Caki2 (cell line): ENCODE measurements at places on chromosomes 5 and 9.

DNA sequence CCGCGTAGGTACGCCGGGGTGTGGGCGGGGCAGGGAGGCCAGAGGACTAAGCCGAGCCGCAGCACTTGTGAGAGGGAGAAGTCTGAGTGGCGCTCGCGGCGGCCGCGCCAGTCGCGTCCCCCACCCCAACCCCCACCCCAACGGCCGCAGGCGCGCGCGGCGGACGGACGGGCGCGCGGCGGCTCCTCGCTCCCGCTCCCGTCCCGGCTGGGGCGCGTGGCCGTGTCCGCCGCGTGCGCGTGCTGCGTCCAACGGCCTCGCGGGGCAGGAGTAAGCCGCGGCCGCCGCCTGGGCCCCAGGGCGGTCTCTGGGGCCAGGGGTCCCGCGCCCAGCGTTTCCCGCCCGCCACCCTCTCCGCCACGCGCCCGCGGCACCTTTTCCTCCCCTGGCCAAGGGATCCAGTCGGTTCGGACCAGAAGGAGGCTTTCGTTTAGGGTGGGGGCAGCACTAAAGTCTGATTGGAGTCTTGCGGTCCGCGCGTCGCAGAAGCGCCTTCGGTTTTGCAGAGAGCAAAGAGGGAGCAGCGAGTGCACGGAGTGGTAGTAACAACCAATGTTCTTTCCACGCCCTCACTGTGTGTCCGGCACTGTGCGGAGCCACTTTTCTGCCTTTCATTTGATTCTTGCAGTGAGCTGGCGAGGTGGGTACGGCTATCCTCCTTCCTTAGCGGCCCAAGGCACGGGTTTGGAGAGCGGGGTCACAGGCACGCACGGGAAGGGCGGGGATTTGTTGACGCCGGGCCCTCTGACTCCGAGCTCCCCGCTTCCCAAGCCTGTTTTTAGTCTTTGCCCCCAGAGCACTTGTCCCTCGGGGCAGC is 483 bp downstream of the G3BP1 start:
- DNase-seq, result peak; percentile 39

DNA sequence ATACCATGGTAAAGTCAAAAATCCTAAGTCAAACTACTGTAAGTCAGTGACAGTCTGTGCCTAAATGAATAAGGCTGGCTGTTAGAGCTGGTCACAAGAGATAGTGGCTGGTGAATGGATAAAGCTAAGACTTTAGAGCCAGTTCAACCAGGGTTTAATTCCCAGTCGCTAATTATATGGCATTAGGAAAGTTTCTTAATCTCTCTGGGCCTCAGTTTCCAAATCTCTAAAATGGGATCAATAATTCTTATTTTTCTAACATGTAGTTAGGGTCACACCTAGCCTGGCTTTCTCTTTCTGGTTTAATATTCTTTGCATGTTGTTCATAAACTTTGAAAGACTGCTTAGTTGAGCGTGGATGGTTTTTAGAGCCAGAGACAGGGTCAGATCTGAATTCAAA is 64.8 kb downstream of the SMIM15 start:
- no peak for DNase-seq

DNA sequence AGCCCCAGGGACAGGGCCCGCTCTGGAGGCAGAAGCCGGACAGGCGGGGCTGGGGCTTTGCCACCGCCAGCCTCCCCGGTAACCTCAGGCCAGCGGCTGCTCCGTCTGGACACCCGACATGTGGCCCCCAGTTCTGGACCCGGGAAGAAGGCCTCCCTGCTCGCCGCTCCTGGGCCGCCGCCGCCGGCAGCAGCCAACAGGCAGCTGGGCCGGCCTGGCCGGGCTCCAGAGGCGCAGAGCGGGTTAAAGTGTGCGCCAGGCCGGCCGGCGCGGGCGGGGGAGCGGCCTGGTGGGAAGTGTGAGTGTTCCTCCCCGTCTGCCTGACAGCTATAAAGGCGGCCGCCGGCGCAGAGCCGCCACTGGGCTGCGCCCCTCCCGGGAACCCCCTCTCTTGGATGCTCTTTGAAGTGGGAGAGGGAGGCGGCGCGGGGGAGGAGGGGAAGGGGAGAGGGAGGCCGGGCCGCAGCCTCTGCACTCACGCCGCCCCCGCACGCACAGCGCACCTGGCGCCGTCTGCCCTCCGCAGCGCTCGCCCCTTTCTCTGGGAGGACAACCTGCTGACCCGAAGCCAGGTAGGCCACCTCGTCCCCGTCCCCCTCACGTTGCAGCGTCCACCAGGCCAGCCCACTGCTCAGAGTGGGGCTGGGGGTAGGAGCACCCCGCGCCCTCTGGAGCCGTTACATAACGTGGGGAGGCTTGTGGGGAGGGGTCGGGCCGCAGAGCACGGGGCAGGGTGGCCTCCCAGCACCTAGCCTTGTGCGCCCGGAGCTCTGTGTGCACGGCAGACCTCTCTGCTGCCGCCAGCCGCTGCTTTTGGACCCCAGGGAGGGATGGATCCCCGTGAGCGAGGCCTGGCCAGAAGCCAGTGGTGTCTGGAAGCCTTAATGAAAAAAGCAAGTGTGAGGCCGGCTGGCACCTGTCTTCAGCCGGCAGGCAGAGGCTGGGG is at the start of gene ADAMTSL2:
TSS of gene ADAMTSL2 (plus strand) at position 359 of the 946 bp plus-strand sequence. CDS start 2,009 bp downstream, outside the sequence.
- DNase-seq, result no peak

DNA sequence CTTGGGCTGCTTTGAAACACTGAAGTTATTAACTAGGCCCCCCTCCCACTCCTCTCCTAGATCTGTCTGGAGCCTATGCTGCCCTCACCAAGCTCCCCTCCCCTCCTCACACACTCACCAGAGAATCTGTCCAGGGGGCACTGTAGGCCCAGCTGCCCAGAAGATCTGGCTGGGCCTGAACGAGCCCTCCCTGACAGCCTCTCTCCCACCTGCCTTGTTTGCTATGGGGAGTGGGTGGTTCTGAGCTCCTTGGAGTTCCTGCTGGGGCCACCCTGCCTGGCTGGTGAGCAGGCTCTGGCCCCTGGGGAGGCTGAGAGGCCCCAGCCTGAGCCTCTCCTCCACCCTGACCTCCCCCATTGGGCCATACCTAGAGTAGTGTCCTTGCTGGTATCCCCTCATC is 75.1 kb downstream of the PSD2 start:
- no peak for DNase-seq

- DNase-seq, result no peak
Measured at GRCh38 chr5:10493884-10494283, 52.2 kb downstream of the ROPN1L start.

- DNase-seq, result no peak
Measured at GRCh38 chr9:134960701-134961181, 43.0 kb upstream of the FCN1 start.

- DNase-seq, result peak; percentile 35
Measured at GRCh38 chr5:179833056-179833708, 12.5 kb downstream of the SQSTM1 start.

GRCh38 chr9:77374266-77374665 is 196.9 kb downstream of the VPS13A start:
- DNase-seq, result no peak

DNA sequence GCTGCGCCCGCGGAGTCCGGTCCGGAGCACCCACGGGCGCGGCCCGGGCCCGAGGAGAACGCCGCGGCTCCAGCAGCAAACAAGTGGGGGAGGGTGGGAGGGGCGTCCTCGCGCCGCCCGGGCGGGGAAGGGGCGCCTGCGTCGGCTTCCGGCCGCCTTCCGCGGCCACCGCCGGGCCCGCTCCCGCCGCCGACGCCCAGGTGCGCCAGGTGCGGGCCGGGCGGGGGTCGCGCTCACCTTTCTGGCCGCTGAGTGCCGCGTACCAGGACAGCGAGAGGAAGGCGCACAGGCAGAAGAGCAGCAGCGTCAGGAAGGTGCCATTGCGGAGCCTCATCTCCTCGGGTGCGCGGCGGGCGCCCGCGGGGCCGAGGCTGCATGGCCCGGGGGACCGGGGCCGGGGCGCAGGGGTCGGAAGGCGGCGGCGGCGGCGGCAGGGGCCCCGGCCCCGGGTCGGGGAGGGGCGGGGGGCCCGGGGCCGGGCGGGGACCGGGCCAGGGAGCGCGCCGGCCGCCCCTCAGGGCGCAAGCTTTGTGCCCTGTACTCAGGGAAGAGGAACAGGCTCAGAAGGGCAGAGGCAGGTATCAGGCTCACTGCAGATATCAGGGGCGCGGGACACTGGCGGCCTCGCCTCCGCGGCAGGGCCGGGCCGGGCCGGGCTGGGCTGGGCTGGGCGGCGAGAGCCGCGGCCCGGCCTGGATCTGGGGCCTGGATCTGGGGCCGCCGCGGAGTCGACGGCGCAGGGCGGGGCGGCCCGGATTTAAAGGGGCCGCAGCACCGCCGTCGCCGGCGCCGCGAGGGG is at the start of gene MGAT4B:
TSS of gene MGAT4B (minus strand) at position 617 of the 799 bp plus-strand sequence. CDS start at position 334, 283 bp downstream.
- DNase-seq, result peak; percentile 72

- no peak for DNase-seq
Measured at GRCh38 chr5:76556511-76557221, 66.5 kb downstream of the F2RL2 start.

DNA sequence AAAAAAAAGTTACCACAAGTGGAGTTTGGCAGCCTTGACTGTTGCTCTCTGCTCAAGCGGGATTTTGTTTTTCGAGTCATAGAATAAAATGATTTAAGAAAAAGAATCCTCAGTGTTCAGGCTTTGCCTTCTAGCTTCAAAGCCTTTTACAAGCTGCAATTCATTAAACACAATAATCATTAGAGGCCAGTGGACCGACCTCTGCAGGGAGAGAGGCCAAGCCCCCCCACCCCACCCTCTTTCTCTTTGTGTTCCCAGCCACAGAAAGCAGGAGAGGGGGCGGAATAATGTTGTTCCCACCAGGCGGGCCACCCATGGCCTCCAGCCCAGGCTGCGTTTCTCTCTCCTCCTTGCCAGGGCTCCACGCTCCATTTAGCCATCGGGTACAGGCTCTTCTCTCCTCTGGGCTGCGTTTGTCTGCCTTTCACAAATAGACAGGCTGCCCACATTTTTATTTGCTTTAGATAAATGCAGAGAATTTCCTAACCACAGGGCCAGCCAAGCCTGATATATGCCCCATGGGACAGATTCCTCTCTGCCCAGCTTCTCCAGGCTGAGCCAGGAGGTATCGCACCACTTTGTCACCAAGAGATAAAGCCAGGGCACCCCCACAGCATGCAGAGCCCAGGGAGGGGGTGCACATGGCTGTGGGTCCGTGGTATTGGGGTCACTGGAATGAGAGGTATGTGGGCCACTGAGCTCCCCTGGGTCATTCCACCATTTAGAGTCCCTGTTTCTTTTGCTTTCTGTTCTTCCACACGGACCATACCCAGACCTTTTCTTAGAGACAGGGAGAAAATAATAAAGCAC is 318.8 kb downstream of the PIK3R1 start:
- DNase-seq, result peak; percentile 69
